ENCODE measurements at places on chromosomes 6 and 20.

- peak; percentile 80 for DNase-seq
Measured at GRCh38 chr6:156953479-156954146, 176.4 kb downstream of the ARID1B start.

DNA sequence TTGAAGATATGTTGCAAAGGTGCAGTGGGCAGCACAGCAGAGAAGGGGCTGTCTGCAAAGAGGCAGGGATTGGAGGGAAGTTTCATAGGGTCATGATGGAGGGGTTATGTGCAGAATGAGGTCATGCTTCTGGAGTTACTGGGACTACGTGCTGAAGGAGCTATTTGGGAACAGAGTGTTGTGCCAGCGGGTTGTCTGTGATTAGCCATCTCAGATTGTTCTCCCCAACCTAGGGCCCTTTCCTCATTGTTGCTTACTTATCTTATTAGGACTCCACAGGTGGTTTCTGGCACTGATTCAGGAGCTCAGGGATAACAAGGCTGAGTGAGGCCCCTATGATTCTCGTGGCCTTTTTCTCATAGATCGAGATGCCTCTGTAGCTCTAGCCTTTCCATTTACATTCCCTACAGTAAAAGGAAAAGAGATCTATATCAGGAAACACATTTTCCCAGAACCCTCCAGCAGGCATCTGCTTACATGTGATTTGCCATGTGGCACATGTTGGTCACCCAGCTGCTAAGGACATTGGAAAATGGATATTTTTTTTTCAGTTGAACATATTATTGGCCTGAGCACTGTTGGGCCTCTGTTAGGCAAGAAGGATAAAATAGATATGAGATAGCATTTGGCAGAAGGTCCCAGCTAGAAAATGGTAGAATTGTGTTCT is 429.6 kb upstream of the PLCB4 start:
- DNase-seq: no peak

DNA sequence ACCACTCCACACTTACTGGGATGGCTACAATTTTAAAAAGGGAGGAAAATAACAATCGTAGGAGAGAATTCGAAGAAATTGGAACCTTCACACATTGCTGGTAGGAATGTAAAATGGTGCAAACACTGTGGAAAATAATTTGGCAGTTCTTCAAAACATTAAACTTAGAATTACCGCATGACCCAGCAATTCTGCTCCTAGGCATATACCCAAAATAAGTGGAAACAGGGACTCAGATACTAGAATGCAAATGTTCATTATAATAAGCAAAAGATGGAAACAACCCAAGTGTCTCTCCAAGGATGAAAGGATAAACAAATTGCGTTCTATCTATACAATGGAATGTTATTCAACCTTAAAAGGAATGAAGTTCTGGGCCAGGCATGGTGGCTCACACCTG is 245.5 kb upstream of the TAB2 start:
- no peak for DNase-seq

DNA sequence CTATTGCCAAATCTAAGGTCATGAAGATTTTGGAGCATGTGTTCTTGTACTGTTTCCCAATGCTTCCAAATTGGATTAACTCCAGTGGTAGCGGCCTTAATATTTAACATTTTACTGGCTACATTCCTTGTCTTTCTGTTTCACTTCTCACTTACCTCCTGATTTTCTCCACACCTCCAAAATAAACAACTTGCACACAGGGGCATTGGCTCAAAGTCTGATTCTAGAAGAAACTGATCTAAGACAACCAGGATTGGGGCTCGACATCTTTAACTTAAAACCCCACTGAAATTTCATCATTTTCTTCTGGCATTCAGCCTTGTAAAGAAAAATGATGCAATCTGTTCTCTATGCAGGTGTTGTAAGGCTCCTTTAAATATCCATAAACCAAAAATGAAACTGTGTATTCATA is 557.9 kb upstream of the ID4 start:
- DNase-seq: no peak

- peak; percentile 2 for DNase-seq
Measured at GRCh38 chr6:50145125-50145524, 95.4 kb upstream of the DEFB112 start.

GRCh38 chr6:131277591-131277990 is 142.3 kb downstream of the AKAP7 start:
- DNase-seq: no peak

GRCh38 chr20:34175879-34176278 is 63.8 kb upstream of the EIF2S2 start:
- no peak for DNase-seq

DNA sequence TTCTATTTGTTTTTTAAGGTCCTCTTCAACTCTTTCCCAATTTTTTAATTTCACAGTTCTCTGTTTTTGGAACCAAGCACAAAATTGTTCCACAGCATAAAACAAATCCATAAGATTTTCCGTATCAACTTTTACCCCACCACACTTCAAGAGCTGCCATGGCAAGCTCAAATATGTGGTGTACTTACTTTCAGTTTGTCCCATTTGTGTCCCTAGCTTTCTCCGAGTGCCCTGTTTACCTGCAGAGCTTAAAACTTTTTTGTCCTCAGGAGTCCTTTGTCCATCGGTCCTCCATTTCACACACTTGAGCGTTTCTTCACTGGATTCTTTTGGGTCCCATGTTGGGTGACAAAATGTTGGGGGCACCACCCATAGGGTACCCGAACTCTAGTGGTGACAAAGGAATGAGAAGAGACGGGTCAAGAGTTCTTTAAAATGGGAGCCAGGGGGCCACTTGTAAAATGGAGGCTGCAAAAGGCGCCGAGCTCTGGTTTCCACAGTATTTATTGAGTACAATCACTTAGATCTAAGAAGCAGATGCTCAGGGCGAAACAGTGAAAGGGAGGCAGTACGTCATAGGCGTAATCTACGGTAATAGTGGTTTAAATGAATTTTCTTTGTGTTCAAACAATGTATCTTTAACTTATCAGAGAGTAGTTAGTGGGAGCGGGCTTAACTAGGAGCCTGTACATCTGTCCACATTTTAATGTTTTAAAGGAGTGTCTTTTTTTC is 39.8 kb upstream of the SERINC1 start:
- no peak for DNase-seq

DNA sequence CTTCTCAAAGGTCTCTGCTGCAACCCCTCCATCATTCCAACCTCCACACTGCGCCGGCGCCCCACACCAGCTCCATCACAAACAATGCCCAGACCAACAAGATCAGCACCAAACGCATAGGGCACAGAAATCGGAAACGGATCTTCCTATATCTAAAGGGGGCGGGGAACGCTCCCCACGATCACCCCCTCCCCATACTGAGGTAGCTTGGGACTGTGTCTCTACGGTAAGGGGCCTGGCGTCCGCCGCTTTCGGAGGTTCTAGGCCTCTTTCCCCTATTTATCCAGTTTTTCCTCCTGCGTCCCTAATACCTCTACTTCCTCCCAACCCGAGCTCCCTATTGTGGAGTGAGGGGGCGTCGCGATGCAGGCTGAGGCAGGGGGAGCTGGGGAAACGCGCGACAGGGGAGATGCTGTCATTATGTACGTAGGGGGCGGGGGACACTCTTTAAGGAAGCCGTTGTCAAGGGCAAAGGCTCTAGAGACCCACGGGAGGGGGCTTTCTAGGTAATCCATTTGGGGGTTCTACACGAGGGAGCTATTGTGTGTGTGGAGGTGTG is 909 bp downstream of the DNAAF9 start:
- no peak for DNase-seq

- DNase-seq: no peak
Measured at GRCh38 chr6:42424906-42425474, 26.7 kb downstream of the TRERF1 start.

DNA sequence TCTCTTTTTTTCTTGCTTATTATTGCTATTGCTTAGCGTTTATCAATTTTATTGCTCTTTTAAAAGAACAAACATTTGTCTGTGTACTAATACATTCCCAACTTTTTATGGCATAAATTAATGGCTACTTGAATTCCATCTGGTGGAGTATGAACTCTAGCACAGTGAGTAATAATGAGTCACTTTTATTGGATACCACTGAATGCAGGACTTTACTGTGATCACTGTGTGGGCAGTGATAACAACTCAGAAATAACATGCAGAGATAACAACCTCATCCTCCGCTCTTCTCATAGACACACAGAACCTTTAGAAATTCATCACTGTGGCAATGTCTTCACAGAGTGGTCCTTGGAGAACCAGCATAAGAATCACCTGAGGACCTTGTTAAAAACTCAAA is 174.9 kb upstream of the PRND start:
- peak; percentile 86 for DNase-seq

DNA sequence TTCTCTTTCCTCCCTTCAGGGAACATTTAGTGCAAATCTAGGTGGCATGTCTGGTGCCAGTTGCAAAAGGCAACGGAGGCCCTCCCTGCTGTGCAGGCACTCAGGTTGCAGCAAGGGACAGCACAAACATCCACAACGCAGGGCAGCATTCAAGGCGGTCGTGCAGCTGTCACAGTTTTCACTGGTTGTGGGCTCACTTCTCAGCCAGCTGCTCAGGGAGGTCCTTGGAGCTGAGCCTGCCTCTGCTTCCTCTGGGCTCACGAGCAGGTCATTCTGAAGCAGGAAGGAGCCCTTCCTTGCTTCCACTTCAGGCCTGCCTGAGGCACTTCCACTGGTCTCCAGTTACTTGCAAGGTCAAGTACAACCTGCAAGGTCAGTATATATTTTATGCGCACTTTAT is 3.8 kb upstream of the NPEPL1 start:
- DNase-seq: no peak

- DNase-seq: no peak
Measured at GRCh38 chr6:105105094-105105493, 74.7 kb downstream of the POPDC3 start.

Measured in A549 (cell line).